ENCODE measurements at places on chromosomes 11 and 22.

- DNase-seq: no peak
Measured at GRCh38 chr11:134685793-134686380, 273.8 kb upstream of the B3GAT1 start.

GRCh38 chr11:8109675-8110074, 28.7 kb downstream of the TUB start:
- no peak for DNase-seq

DNA sequence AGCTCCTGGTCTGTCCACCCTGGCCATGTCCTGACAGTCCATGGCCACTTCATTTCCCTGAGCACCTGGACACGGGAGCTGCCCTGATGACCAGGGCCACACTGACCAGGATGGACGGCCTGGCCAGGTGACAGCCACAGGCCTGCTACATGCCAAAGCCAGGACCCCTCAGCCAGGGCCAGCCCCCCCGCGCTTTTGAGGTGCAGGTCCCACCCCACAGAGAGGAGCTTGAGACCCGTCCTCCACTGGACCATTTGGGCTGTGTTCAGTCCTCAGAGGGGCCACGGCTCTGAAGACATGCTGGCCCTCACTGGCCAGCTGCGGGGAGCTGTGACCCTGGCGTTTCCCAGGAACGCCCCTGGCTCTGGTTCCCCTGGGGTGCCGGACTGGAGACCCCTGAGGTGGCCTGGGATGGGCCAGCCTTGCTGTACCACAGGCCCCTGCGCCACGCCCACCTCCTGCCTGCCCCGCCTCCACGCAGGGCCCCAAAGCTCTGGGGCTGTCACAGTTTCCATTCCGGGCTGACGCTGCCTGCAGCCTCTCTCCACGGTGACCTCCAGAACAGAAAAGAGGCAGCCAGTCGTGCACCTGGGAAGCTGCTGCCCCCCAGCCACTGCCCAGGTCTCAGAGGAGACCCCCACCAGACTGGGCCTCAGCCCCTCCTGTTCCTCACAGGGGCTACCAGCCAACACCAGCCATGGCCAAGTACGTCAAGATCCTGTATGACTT, 18.2 kb downstream of the EPS8L2 start:
- no peak for DNase-seq

DNA sequence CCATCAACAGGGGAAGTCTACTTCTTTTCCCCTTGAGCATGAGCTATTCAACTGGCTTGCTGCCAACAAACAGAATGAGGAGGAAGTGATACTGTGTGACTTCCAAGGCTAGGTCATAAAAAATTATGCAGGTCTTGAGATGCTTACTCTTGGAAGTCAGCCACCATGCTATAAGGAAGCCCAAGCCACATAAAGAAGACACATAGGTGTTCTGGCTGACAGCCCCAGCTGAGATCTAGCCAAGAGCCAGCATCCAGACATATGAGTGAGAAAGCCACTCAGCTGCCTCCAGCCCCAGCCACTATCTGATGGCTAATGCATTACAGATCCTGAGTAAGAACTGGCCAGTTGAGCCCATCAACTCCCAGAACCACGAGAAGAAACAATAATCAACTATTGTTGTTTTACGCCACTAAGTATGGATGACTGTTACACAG, 31.0 kb upstream of the PPP2R1B start:
- no peak for DNase-seq

DNA sequence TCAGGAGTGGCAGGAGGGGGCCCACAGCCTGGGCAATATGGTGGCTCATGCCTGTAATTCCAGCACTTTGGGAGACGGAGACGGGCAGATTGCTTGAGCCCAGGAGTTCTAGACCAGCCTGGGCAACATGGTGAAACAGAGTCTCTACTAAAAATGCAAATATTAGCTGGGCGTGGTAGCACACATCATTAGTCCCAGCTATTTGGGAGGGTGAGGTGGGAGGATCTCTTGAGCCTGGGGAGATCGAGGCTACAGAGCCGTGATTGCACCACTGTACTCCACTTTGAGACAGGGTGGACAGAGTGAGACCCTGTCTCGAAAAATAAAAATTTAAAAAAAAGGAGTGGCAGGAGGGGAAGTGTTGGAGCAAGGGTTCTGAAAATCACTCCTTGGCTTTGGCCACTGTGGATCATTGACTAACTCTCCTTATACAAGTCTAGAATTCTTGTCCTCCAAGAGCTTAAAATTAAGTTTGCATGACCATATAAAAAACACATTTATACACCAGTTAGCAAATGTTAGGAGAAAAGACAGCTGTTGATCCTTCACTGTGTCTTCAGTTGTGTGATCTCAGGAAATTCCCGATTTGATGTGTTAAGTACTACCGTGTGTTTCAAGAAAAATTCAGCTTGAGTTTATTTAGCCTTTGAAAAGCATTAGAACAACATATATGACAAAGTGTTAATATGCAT, 2.3 kb upstream of the WEE1 start:
- DNase-seq: no peak

- no peak for DNase-seq
Measured at GRCh38 chr22:35266277-35266676, 9.0 kb downstream of the HMGXB4 start.

DNA sequence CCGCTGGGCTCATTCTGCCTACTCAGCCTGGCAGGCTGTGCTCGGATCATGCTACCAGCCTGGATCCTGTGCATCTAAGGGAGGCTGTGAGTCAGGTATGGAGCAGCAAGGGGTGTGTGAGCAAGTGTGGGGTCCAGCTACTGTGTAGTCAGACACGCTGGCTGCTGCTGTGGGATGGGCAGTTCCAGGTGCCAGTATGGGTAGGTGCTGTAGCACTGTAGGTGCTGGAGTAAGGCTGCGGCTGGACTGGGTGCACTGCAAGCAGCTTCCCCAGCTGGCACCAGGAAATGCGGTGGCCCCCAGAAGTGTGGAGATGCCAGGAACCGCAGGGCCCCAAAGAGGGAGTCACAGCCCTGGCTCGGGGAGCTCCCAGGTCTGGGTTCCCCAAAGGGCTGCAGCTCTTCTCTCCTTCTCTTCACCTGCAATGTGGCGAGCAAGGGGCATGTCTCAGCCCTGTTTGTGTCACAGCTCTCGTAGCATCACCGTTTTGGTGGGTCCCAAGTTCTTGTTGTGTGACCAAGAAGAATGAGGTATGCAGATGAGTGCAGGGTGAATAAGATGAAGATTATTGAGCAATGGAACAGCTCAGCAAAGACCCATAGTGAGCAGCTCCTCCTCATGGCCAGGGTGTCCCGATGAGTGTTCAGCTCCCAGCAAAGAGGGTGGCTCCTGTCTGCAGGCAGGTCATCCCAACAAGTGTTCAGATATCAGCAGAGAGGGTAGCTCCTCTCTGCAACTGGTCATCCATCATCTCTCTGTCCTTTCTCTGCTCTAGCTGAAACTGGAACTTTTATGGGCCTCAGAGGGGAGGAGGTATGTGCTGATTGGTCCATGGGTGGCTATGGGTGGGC, 462.9 kb downstream of the TBC1D22A start:
- no peak for DNase-seq

- DNase-seq: no peak
Measured at GRCh38 chr22:30947816-30948454, 20.6 kb downstream of the MORC2 start.

DNA sequence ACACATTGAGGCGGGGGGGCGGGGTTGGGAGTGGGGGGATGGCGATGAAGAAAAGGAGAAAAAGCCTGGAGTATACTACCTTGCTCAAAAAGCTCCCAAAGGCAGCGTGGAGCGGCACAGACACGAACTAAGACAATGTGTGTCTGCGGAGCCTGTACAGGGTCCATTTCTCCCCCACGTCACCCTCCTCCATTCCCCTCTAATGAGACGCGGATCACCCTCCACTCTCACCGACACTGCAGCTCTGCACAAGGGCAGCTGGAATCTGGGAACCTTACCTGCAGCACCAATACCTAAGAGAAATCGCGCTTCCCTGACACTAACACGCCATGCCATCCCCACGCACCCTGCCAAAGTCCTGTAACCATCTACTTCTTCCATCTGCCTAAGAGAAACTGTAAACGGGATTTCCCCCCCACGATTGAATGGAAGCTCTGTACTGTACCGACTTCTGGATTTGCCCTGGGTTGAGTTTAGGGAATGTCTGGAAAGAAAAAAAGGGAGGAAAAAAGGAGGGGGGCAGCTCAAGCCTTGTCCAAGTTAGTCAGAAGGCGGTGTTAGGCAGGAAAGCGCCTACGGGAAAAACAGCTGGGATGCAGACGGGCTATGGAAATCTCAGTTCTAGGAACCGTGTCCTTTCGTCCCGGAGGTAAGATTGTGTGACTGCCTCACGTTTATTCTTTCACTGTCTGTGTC, 125.7 kb upstream of the C11orf58 start:
- no peak for DNase-seq

GRCh38 chr11:44509296-44509695, 56.2 kb upstream of the CD82 start:
- DNase-seq: no peak

DNA sequence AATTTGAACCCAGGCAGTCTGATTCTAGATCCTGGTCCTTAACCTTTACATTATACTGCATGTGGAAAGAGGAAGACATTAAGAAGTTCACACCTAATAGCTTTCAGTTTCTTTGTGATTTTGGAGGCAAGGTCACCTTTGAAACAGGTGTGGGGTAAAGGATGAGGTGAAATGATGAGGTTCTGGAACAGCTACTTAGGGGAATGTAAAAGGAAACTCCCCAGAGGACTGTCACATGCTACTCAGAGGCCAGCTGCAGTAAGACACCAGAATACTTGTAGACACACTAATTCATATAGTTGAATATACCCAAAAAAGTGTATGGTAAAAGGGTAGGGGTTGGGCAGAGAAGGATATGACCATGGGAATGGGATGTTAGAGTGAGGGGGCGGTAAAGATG, 5.4 kb downstream of the APIP start:
- DNase-seq: no peak

DNA sequence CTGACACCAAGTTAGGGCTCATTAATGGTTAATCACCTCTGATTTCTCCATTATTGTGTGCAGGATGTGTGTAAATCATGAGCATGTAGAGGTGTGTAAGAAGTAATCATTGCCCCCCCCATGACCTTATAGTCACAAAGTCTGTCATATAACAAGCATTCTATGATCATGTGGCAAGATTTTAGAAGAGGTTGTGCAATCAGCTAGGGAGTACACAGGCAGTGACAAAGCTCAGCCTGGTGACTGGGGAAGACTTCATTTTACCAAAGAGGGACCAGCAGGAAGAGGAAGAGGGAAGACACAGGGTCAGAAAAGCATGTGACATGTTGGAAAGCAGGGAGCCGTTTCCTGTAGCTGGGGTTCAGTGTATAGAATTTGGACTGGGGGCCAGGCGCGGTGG, 176.5 kb upstream of the LARGE1 start:
- no peak for DNase-seq

GRCh38 chr22:37809672-37810333, 2.1 kb downstream of the GCAT start:
- DNase-seq: no peak

DNA sequence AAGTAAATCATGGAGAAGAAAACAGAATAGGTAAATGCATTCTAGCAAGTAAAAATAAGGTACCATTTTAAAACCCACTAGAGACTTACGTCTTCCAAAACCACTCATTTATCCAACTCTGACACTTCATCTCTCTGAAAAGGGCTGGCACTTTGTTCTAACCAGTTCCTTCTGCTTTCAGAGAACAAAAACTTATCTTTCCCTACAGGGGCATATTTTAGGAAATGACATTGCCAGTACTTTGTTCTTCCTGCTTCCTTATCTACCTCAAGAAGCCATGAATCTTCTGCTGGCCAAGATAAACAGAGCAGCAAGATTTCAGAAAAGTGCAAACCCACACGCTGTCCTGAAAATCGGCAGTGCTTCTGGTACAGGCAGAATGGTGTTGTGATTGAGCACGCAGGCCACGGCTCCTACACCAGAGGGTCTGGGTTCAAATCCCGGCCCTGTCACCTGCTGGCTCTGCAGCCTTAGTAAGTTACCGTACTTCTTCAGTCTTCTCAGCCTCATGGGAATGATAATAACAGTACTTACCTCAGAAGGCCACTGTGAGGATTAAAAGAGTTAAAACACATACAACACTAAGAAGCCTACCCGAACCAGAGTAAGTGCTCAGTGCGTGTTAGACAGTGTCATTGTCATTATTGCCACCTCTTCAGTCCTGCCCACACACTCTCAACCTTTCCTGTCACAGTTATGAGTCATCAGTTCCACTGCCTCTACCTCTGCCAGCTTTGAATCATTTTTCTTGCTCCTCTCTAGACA, 11.0 kb downstream of the MPZL3 start:
- no peak for DNase-seq

GRCh38 chr11:59559886-59560285, 48.5 kb downstream of the OR4D9 start:
- no peak for DNase-seq

DNA sequence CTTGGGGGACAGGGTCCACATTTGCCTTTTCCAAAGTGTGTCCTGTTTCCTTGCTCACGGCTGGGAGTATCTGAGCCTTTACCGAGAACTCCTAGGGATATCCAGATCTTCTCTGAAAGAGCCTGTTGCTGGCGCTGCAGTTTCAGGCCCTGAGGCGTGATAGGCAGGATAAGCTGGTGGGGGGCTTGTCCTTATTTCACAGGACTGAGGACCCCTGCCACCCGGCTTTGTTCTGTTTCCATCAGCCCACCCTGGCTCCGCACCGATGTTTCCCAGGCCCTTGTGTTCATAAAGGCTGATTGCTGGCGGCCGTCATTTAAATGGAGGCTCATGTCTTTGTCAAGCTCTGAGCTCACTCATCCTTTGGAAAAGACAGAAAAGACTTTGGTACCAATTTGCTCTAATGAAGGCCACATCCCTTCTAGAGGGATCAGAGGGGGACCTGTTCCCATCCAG, 9.4 kb upstream of the NPTXR start:
- no peak for DNase-seq

DNA sequence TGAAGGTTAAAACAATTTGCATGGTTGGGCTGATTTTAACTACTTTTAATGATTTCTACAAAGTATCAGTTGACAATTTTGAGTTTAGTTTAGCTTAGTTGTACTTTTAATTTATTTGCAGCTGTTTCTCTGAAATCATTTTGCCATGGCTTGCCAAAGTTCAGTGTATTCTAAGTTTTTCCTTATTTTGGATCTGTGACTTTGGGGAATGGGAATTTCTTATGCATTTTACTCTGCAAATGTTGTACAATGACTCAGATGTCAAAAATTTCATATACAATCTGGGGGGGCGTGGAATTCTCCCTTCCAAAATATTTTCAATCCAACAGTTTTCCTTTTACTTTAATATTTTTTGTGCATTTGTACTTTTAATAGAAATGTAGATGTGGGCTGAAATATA, 8.9 kb upstream of the DCHS1 start:
- no peak for DNase-seq

DNA sequence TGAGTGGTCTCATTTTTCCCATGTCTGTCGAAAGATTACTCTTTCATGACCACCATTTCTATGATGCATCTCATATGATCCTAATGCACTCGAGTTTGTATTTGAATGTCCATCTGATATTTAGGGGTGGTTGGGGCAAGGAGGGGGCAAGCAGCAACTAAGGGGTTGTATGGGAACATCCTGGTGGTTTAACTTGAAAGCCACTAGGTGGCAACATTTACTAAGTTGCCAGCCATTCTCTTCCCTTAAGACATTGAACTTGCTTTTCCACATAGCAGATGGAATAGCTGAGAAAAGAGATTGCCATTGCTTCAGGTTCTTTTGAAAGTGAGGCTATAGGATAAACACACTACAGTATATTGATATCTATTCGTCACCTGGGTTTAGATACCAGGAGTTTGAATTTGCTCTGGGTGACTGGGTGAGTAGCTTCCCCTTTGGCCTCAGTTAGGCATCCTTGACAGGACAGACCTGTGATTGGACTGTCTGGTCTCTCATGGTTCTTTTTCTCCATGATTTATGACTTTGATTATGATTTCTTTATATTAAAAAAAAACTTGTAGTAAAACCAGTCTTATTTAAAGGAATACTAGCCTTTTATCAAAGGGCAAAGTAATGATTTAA, 32.4 kb downstream of the NF2 start:
- no peak for DNase-seq
